Activated CD8-positive, alpha-beta memory T cell treated with anti-CD3 and anti-CD28 coated beads for 1 hour (primary cell): ENCODE measurements at places on chromosomes 7 and 10.
A peak's percentile ranks its signal among the peaks of the same experiment; 100 is the strongest.

GRCh38 chr10:101617102-101617823, 29.1 kb downstream of the DPCD start:
- no peak for DNase-seq

DNA sequence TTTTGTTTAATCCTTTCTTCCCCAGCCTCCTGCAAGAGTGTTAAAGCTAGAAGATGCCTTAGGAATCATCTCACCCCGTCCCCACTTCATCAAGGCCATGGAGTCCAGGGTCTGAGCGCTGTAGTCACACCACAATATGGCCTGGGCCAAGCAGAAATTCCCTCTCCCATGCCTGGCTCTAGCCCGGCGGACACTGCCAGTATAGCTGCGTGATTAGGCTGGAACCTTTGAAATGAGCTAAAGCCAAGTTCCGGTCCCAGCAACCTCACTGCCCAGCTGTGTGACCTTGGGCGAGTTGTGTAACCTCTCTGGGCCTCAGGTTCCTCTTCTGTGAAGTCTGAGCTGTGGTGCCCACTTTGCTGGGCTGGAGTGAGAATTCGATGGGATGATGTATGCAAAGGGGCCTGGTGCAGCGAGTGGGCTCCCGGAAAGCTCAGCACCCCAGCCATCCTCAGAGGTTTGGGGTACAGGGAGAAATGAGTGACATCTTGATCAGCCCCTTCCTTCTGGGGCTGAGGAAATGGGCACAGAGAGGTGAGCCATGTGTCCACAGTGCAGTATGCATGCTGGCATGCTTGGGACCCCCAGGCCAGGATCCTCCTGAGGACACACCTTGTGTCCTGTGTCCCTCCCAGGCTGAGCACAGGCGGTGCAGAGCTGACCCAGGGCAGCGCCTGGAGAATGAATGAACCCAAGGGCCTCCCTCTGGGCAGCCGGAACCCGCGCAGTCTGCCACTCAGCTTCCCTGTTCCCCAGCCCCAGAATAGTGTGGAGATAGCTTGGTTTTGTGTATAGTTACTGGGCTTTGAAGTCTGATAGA, 118.6 kb downstream of the ZMIZ1 start:
- no peak for DNase-seq

- DNase-seq: no peak
Observed at GRCh38 chr7:73433924-73434700, 534 bp downstream of the FZD9 start.

- no peak for DNase-seq
Observed at GRCh38 chr7:47528471-47528870, 53.4 kb downstream of the TNS3 start.

GRCh38 chr10:59098387-59098786, 78.1 kb upstream of the PHYHIPL start:
- no peak for DNase-seq

GRCh38 chr7:27202862-27203134, 2.9 kb upstream of the HOXA13 start:
- no peak for DNase-seq

DNA sequence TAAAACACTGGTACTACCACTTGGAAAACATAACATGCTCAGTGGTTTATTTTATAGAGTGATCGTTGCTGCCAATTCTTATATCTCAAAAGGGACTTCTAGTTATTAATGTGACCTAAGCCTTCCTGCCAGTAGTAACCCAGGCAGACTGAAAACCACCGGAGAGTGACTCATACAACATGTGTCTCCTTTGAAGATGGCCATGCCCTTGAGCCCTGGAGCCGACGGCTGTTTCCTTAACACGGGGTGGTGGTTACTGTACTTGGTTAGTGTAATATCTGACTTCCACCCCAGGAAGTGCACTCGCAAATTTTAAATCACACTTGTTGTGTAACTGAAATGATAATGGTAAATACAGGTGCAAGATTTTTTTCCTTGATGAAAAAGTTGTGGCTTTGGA, 30.5 kb downstream of the JAKMIP3 start:
- no peak for DNase-seq

GRCh38 chr7:47288060-47288459, 293.9 kb downstream of the TNS3 start:
- DNase-seq: no peak

DNA sequence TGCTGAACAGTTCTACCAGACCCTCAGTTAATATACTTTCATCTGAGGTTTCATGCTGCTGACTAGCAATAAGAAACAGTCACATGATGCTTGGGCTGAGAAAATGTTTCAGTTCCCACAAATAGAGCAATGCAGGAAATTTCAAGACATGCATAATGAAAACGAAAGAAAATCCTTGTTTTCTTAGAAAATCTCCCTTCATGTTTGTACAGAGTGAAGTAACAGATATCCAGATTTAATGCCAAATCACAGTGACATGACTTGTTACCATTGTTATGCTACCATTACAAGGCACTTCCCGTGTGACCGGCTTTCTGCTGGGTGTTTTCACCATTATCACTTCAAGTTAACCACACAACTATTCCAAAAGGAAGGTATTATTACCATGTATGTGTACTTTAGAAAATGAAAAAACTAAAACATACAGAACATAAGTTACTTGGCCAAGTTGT, 121.7 kb downstream of the DOCK4 start:
- DNase-seq: no peak

DNA sequence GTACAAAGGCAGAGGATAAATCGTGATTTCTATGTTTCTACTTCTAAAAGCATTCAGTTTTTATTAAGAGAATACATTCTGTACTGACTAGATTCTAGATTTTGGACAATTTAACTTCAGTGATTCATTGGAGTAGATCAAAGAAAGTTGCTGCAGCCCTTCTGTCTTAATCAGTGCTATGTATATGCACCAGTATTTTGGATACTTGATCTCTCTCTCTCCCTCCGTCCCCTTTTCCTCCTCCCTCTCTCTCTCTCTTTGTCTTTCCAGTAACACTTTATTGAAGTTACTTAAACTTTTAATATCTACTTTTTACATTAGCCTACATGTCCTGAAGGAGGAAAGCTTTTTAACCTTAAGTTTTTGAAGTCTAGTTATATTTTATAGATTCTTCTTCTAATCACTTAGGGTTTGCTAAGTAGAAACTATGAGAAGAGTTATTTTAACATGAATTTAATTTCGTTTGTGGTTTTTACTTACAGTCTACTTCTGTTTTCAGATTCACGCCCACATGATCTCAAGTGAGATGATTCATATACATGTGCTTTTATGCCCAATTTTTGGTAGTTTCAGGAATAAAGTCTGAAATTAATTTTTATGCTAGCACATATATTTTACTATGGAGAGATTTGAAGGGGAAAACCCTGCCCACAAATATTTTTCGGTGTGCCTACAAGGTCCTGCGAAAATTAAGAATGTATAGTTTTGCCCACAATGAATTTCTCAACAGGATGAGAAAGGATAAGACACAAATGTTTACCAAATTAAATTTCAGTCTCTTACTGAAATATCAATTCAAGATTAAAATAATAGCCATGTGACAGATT, 9.1 kb downstream of the MDFIC start:
- DNase-seq: no peak

GRCh38 chr10:45372251-45372951, 1.6 kb upstream of the ALOX5 start:
- DNase-seq: no peak

- DNase-seq: no peak
Observed at GRCh38 chr10:58281092-58281752, 12.3 kb downstream of the CISD1 start.

- no peak for DNase-seq
Observed at GRCh38 chr7:37218956-37219355, 229.7 kb downstream of the ELMO1 start.

- no peak for DNase-seq
Observed at GRCh38 chr7:85159003-85159402, 27.9 kb downstream of the SEMA3D start.

- DNase-seq: no peak
Observed at GRCh38 chr7:69832356-69832755, 234.1 kb downstream of the AUTS2 start.

- DNase-seq: no peak
Observed at GRCh38 chr7:105298439-105298894, 90.3 kb downstream of the SRPK2 start.

- DNase-seq: no peak
Observed at GRCh38 chr7:98193474-98194180, 17.6 kb upstream of the BHLHA15 start.

DNA sequence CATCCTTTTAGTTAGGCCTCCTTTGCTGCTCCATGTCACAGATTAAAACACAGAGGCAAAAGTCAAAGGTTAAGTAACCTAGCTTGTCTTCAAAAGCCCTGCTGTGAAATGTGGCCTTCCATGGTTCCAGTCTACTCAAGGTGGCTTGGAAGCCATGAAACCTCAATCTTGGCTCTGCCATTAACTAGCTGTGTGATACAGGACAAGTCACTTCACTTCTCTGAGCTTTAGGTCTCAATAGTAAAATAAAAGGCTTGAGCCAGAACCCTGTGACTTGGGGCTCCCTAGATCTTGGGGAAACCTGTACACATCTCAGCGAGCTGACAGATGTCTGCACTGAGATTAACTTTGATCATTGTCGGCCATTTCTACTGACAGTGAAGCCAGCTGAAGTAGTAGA, 48.0 kb upstream of the KMT2E start:
- no peak for DNase-seq

GRCh38 chr10:64648915-64649314, 1127.7 kb downstream of the REEP3 start:
- DNase-seq: no peak

- no peak for DNase-seq
Observed at GRCh38 chr7:66146701-66147100, 32.1 kb downstream of the CRCP start.

- DNase-seq: no peak
Observed at GRCh38 chr10:15630353-15630752, 89.4 kb downstream of the ITGA8 start.

GRCh38 chr7:2886900-2887299, 42.8 kb upstream of the GNA12 start:
- DNase-seq: no peak

GRCh38 chr7:1193593-1194424, 33.8 kb upstream of the ZFAND2A start:
- DNase-seq: peak; percentile 11

DNA sequence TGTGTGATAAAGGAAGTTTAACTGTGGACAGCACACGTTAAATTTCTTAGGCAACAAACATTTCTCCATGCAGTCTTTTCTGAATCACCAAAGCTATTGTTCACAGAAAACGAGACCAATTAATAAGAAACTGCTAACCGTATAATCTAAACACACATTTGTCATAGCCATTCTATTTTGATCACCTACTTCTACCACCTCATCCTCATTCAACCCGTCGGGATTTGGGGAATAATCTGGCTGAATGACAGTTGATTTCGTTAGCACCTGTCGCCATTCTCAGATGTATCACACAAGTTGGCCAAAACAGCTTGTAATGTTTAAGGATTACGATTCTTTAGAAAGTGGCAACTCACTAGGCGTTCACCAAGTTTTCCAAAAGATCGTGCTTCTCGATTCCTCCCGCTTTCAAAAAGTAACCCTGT, 1.2 kb downstream of the EZH2 start:
- no peak for DNase-seq

DNA sequence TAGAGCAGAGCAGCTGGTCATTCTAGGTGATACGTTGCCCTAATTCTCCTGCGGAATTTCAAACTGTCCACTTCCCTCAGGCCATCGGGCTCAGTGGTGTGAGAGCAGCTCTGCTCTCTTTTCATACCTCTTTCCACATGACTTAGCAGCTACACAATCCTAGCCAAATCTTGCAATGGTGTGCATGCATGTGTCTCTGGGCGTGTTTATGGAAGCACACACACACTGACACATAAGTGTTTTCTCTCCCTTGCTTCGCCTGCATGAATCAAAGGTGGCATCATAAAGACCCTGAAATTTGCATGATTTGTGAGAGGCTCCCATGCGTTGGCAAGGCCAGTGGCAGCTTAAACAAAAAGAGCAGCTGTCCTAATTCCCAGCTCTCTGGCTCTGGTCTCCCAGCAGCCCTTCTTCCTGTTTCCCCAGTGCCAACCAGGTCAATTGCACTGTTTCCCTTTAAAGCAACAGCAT, 1189.5 kb downstream of the GATA3 start:
- no peak for DNase-seq

DNA sequence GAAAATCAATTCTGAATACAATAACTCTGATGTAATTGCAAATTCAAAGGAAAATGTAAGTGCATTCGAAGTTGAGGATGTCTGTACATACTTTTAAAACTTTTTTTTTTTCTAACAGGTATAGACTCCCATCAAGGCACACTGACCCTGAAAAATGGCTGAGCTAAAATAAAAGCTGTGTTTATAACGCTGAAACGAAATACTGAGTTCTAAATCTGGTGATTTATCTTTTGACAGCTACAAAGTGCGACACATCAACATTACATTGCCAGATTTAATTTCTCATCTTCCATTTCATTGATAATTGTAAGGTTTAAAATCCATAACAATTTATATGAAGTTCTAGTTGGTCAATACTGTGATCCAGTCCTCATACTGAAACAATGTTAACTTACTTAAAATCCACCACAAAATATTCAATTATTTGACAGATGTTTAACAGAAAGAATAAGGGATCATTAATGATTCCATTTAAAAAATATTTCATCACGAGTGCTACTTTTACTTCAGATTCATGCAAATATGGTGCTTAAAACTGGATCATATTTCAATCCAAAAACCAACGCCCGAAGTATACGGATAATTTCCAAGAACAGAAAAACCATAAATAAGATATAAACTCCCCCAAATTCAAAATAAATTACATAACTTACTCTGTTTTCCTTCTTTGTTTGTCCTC, 1.4 kb downstream of the RAB11FIP2 start:
- no peak for DNase-seq

DNA sequence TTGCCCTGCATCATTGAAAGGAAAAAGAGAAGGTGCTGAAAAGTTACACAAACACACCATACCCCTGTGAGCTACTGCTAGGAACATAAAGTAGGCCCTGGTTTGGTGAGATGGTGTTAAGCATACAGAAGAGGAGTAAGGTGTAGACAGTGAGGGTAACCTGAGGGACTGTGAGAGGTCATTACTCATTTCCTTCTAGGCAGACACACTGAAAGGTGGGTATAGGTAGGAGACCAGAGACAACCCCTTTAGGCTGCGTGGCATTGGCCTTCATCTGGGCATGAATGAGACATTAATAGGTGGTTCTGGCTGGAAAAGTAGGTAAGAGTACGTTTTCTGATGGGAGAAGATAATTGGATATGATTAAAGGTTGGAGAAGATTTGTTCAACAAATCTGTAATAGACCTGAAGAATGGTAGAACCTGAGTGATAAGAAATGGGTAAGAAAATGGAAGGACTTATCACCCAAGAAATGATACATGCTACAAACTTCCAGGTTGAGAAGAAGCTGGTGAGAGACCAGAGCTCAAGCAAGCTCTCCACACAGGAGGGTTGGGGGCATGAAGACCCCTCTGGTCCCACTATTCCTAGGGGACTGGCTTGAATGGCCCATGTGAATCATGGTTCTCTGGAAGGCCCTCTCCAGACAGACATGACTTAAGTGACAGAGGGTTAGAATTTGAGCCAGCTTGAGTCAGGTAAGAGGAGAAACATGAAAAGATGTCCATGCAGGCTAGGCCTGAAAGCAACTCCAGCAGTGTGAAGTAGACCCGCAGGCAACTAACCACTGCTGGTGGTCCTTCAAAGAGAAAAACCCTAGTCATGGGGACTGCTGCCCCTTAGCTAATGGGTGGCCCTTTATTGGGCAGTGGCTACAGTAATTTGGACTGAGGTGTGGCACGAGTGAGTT, 3.8 kb downstream of the COMTD1 start:
- no peak for DNase-seq
